Thoracic aorta (tissue), 2 donors: ENCODE measurements at places on chromosomes 1 and 21. TPM values are rescaled to one million over a fixed set of nuclear protein-coding genes. Genes with fewer than 3 reads are reported as not detected.

The GSTM1 gene
- total RNA-seq, result not detected

The CHIT1 gene
- 0.41 TPM for total RNA-seq

The S100A12 gene
- total RNA-seq, result not detected

The PBX1 gene
- total RNA-seq, result 50.5 TPM

The CLCA2 gene
- total RNA-seq, result not detected

The NMNAT2 gene
- total RNA-seq, result 0.68 TPM

The TNN gene
- not detected for total RNA-seq

The KRTAP12-2 gene
- not detected for total RNA-seq

The C1orf116 gene
- total RNA-seq, result 0.14 TPM

The ADCY10 gene
- total RNA-seq, result not detected

The FNDC10 gene
- 0.54 TPM for total RNA-seq

The OPN3 gene
- 7.2 TPM for total RNA-seq

The SERTAD4 gene
- total RNA-seq, result 5.8 TPM

The IGSF8 gene
- total RNA-seq, result 40.8 TPM

The LRRN2 gene
- 0.81 TPM for total RNA-seq

The GUCA2A gene
- total RNA-seq, result not detected

The CELA3B gene
- not detected for total RNA-seq

The INSRR gene
- not detected for total RNA-seq

The CADM3 gene
- 7.2 TPM for total RNA-seq

The GRHL3 gene
- total RNA-seq, result 0.54 TPM

The TSPAN1 gene
- 7.0 TPM for total RNA-seq

The IGSF21 gene
- 10.9 TPM for total RNA-seq

The LCA5L gene
- 3.2 TPM for total RNA-seq

The INAVA gene
- total RNA-seq, result 3.5 TPM

The OTUD3 gene
- 3.9 TPM for total RNA-seq

The ASCL5 gene
- total RNA-seq, result not detected

The SUMO3 gene
- total RNA-seq, result 66.5 TPM
